ENCODE measurements at places on chromosomes 5 and 9.

DNA sequence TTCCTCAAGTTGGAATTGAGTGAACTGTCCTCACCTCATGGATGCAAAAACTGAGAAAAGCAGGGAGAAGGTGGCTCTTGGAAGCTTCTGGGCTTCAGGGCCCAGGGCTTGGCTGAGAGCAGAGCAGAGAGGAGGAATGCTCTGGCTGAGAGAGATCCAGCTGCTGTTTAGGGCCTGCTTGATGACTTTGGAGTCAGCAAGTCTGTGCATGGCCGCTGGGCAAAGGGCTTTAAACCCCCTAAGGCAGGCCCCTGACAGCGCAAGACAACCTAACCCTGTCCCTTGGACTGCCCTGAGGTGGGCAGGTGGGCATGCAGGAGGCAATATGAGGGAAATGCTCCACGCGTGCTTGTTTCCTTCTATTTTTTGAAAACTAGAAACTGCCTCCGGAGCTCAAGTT is 8.6 kb downstream of the STC2 start:
- DNase-seq, result no peak

DNA sequence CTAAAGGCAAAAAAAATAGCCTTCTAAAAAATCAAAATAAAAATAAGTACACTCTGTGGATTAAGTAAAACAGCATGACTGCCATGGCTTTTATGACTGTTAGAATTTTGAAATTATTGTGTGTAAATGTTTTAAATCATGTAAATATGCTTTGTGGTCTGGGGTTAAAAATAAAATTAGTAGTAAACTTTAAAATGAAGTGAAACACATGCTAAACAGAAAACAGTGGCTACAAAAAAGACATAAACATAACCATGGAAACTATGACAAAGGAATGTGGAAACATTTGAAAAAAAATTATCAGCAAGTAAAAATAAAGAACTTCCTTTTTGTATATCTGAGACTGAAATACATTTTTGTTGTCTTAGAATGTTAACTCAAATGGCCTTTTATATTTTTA is 134.5 kb upstream of the SPEF2 start:
- DNase-seq, result no peak

DNA sequence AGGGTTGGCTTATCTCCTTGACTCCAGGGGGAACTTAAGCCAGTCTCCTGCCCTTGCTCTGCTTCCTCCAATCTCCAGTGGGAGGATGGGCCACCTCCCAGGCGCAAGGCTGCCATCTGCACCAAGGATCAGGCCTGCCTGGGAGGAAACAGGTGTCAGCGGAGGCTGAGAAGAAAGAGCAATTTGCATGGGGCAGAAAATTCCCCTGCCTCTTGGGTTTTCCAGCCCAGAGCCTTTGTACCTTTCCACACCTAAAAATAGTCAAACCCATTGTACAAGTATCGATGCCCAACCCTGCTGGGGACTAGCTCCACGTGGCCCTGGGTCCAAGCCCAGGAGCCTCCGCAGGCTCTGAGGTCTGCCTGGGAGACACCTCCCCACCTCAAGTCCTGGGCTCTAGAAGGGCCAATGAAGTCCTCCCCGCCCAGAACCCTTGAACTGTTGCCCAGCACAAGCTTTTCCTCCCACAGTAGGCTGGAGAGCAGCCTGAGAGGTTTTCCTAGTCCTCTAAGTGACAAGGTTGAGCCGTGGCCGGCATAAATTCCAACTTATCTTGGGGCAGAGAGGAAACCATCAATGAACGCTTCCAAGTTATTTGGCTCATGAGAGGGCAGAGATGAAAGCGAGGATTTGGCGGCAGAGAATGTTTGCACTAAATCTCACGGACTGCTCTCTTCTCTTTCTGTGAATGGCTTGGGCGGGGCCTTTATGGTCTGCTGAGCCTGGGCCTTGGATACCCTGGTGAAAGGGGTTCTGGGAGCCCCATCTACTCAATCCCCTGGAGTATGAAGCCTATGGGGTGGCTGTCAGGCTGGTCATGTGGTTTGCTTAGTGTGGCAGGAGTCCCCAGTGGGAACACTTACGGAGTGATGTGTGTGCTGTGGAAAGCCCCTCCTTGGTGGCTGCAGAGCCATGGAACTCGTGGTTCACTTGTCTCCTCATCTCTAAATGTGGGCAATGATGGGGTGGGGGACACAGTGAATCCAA is 15.6 kb downstream of the JADE2 start:
- no peak for DNase-seq

DNA sequence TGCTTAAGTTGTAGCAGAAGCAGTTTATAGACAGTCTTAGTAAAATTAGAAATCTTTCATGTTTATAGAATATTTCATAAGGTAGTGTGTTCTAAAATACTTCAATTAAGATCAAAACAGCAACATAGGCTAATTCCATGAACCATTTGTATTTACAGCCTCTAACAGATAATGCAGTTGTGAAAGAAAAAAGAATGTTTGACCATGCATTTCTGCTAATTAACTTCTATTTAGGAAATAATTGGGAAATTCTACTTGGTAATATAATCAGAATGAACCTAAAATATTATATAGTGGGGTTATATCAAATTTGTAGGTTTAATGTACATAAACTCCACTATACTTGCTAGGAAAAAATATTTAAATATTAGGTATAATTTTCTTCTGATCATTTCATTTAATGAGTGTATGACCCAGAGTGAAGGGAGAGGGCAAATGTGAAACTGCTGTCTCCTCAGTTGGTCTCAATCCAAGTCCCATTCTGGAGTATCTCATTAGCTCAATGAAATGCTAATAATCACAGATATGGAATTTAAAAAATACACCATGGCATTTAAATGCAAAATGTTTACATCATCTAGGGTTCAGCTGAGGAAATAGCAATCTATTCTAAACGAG is 34.9 kb downstream of the ALDH1A1 start:
- DNase-seq, result no peak

- no peak for DNase-seq
Measured at GRCh38 chr5:1185038-1185627, 16.3 kb upstream of the SLC6A19 start.

- peak; percentile 93 for DNase-seq
Measured at GRCh38 chr9:6757456-6758247, at the start of gene KDM4C. Gene KDM4C, plus strand, starts transcription at chr9:6757973. Its CDS starts 35,016 bp downstream, at chr9:6792989.

GRCh38 chr5:56725711-56726411 is 89.5 kb upstream of the MAP3K1 start:
- DNase-seq, result no peak

DNA sequence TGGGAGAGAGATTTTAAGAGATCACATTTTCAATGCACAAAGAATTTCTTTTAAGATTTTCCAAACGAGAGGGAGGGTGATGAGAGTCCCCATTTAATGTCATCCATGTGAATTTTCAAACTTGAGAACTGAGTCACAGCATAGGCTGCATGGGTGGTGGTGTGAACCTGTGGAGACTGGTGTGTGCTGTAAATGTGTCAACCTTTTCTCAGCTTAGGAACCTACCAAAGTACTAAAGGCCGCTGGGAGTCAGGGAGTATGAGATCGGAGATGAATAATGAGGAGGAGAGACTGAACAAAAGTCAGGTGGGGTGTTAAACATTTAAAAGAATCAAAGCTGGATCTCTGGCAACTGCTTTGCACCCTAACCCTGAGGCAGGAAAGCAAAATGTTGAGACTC is 7.5 kb downstream of the ALDH1A1 start:
- DNase-seq, result no peak

DNA sequence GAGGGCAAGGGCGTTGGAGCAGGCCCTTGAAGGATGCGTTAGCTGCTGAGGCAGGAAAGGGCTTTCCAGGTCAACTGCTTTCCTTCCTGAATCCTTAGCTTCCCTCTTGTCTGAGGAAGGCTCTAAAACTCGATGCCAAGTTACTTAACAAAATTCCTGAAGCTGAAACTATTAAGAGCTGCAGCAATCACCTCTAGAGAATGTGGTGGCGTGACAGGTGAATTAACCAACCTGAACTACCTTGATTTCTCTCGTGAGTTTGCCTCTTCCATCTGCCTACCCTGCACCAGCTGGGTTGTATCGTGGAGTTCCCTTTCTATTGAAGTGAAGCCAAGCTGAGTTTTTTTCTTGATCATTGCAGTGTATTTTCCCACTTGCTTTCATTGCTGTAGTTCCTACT is 96.1 kb downstream of the PDE8B start:
- no peak for DNase-seq

DNA sequence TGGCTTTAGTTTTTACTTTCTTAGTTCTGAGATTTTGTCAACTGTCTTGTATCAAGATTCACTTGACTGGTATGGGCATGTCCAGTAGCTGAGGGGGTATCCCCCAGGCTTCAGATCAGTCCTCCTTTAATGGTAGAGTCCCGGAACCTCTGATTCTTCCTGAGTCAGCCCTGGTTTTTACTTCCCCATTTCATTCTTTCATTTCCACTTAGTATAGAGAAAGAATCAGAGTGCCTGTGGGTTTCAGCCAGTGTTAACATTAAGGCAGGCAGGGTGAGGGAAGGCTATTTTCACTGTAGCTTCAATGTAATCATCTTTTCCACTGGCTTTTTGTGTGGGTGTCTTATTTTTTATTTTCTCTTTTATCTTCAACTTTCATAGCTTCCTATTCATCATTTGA is 8.3 kb upstream of the COMMD10 start:
- no peak for DNase-seq

GRCh38 chr9:121770415-121771273 is 119.2 kb downstream of the DAB2IP start:
- no peak for DNase-seq

GRCh38 chr5:152556784-152557183 is 151.7 kb upstream of the NMUR2 start:
- no peak for DNase-seq

GRCh38 chr5:5037674-5038073 is 102.5 kb upstream of the ADAMTS16 start:
- no peak for DNase-seq

- DNase-seq, result no peak
Measured at GRCh38 chr5:87282269-87282668, 14.6 kb downstream of the RASA1 start.

GRCh38 chr9:133750982-133751649 is 13.0 kb upstream of the SARDH start:
- DNase-seq, result no peak

GRCh38 chr9:18921366-18922075 is 111.5 kb downstream of the SAXO1 start:
- no peak for DNase-seq

- DNase-seq, result peak; percentile 61
Measured at GRCh38 chr9:89999534-90000370, 394.9 kb downstream of the GADD45G start.

GRCh38 chr9:105836936-105837660 is 142.8 kb downstream of the TMEM38B start:
- no peak for DNase-seq

DNA sequence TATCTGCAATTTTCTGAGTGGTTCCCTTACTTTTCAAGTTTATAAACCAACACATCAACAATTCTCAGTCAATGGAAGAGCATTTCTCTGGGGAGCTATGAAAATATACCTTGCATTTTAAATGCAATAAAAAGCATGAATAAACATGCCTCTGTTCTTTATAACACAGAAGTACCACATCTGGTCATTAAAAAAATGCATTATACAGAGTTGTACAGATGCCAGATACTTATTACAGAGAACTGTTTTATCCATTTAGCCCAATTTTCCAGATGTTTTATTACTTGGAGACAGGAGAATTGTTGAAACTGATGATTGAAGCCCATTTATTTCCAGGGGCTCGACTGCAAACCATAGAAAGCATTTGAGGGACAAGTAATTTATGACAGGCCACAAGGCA is 19.2 kb upstream of the HEXB start:
- no peak for DNase-seq

DNA sequence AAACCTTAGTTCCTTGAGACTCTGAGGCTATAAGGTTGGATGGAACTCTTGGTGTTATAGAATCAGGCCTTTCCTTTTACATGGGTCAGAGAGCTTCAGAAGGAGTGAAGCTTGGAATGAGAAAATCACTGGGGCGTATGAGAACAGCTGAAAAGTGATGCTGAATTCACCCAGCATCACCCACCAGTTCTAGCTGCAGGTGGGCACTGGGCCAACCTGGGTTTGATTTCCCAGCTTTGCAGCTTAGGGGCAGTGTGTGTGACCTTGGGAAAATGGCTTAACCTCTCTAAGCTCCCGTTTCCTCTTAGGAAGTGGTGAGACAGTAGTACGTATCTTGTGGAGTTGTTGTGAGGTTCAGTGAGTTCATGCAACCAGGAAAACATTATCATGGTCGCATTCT is 10.7 kb downstream of the PCDH12 start:
- DNase-seq, result no peak

DNA sequence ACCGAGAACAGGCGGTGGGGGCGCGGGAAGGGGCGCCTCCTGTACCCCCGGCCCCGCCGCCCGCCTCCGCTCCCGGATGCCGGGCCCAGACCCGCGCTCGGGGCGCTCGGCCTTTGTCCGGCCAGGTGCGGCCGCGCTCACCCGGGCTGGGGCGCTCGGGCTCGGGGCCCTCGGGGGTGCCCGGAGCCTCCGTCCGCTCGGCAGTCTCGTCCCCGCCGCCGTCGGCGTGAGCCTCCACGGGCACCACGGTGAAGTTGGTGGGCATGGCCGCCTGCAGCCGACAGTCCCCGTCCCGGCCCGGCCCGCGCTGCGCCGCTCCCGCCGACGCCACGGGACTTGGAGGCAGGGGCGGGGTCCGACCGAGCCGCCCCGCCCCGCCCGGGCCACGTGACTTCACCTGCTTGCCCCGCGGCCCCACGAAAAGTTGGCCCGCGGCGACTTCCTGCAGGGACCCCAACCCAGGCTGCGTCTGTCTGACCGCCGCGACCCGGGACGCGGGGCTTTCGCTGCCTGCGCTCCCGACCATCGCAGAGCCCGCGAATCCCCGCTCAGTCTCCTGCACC is at the start of gene SLC12A7:
Gene SLC12A7, minus strand, starts transcription at position 337 of the 563 bp plus-strand sequence. Its CDS starts 72 bp downstream, at position 265.
- DNase-seq, result peak; percentile 73

- no peak for DNase-seq
Measured at GRCh38 chr9:94923326-94924089, 197.0 kb downstream of the AOPEP start.

DNA sequence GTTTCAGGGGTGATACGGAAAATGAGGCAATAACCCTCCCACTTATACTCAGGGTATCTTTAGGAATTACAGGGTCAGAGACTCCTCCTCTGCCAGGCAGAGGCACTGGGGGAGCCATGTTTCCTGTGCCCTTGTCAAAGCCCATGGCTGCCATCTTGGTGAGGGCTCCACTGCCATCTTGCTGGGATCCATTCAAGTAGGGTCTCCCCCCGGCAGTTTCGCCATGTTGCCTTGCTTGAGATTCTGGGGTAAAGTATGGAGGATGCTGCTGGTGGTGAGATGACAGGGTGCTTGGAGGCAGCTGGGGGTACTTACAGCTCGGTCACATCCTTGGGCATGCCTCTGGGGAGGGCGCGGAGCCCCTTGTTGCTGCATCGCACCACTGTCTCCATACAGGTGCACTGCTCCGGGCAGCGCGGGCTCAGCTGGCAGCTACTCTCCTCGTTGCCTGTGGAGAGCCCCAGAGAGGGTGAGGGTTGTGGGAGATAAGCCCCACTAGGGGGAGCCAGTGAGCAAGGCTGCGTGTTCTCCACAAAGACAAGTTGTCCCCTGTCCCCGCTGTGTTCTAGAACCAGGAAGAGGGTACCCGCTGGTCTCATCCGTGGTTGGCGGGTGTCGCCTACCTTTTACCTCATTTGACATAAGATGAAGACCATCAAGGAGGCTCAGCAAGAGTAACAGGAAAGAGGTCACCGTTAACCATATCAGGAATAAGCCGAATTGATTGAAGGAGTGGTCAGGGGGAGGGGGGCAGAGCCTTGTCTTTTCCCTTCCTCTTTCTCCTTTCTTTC is 169.0 kb upstream of the PANK3 start:
- DNase-seq, result peak; percentile 53
